Stimulated activated CD8-positive, alpha-beta memory T cell treated with anti-CD3 and anti-CD28 coated beads, Interleukin-4, amount 100 ng/mL, for 1 hour (primary cell): ENCODE measurements at places on chromosomes 13 and 19.

DNA sequence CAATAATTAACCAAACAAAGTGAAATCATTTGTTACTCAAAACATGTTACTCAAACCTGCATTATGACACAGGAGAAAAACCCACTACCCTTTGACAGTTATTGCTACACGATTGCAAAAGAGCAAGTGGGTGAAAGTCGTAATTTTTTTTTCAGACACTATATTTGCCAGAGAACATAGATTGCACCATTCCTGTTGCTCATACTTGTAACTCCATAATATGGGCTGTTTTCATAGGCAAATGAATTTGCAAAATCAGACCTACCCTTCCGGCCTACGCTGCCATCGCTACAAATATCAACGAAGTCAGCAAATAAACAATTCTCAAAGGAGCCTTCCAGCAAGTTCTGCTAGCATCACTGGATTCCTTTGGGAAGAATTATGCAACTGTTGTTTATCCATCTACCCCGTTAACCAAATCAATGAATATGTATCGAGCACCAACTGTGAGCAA, 396.5 kb downstream of the IRS2 start:
- no peak for DNase-seq

GRCh38 chr19:54352546-54352945, 12.2 kb downstream of the LAIR1 start:
- no peak for DNase-seq

DNA sequence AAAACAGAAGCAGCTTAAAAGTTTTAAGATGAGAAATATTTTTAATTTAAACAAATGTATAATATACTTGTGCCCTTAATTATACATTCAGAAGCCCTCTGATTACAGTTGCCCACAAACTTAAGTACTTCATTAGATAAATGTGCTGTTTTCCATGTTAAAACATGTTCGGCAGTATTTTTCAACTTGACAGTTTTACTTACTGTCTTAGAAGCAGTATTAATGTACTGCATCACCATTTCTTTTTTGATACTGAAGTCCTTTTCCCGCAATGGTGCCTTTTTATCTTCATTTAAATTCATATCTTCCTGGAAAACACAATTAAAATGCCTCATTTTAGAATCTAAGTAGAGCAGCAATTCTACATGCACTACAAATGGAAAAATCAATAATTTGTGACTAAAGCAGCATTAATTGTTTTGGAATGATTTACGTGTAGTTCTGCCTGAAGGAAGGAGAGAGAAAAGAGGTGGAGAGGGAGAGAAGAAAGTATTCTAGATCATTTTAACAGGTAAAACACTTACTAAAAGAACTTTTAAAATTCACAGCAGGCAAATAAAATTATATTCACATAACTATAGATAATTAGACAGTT, 70.2 kb downstream of the DIAPH3 start:
- DNase-seq = no peak

DNA sequence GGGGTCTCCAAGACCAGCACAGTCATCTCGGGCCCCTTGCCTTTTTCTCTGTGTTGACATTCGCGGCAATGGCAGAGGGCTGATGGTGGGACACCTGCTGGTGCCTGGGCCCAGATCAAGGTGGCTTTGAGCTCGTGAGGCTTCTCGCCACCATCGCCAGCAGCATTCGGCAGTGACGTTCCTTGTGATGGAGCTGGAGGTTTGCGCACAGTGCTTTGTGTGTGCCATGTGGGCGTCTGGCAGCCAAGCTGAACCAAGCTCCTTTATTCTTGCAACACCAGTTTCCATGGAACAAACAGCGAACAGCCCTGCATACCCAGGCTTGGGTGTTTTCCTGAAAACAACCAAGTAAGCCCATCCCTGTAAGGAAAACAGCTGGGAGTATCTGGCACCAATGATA, 9.1 kb upstream of the TMEM255B start:
- DNase-seq = no peak

- no peak for DNase-seq
Measured at GRCh38 chr13:62299988-62300387, 884.3 kb upstream of the PCDH20 start.

DNA sequence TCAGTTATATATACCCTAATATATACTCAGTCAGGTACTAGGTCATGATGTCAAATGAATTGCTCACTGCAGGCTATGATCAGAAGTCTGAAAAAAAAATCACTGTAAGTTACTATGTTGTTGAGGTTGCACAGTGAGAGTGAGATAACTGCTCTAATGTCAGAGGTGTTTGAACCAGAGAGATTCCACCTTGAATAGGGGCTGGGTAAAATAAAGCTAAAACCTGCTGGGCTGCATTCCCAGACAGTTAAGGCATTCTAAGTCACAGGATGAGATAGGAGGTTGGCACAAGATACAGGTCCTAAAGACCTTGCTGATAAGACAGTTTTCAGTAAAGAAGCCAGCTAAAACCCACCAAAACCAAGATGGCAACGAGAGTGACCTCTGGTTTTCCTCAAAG, 10.2 kb downstream of the EPSTI1 start:
- no peak for DNase-seq

GRCh38 chr19:23075031-23075733, 41.6 kb upstream of the ZNF730 start:
- no peak for DNase-seq

GRCh38 chr19:55336101-55336500, 3.6 kb upstream of the KMT5C start:
- no peak for DNase-seq

DNA sequence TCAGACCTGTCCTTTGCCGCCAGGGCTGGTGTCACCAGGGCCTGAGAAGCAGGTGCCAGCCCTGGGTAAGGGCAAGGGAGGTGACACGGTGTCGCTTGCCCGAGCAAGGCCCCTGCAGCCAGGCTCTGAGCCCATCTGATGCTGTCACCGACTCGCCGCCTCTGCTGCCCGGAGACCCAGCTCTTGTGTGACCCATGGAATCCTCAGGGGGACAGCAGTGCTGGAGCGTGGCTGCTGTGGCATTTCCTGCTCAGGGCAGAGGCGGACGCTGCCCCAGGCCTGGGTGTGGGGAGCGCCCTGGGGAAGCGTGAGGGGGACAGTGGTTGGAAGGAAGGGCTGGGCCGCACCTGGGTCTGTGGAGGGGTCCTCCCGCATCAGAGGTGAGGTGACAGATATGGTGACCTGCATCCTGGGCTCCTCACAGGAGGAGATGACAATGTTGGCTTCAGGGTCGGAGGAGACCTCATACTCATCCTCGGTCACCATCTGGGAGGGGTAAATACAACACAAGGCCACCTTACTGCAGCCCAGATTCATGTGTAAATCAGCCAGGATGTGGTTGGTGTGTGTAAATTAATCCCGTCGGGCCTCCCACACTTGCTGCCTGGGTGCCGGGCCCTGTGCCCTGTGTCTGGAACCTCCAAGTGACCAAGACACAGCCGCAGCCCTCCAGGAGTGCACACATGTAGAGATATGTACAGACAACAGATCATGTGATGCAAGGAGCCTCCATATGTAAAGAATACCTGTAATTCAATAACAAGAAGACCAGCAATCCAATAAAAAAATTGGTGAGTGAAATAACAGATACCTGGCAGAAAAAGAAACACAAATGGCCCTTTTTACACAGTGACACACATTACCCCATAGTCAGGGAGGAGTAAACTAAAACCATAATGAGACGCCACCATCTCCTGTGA, 27.6 kb upstream of the MATK start:
- DNase-seq = no peak

GRCh38 chr13:92991692-92992091, 234.9 kb upstream of the GPC6 start:
- DNase-seq = no peak

GRCh38 chr13:87680298-87680697, 9.1 kb downstream of the SLITRK5 start:
- DNase-seq = no peak

GRCh38 chr19:39587496-39587895, 14.8 kb upstream of the LGALS13 start:
- no peak for DNase-seq

DNA sequence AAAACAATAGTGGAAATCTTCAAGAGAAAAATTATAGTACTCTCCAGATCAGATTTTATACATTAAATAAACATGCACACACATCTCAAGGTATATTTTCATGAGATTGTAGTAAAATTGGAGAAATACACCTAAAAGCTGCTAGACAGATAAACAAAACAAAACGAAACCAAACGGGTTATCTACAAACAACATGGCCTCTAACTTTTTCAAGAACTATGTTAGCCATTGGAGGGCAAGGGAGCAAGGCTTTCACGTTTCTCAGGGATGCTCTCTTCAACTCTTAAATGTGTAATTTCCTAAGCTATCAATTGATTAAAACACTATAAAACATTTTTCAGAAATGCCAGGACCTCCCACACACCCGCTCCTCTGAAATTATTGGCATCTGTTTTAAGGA, 1262.4 kb upstream of the PCDH20 start:
- no peak for DNase-seq

DNA sequence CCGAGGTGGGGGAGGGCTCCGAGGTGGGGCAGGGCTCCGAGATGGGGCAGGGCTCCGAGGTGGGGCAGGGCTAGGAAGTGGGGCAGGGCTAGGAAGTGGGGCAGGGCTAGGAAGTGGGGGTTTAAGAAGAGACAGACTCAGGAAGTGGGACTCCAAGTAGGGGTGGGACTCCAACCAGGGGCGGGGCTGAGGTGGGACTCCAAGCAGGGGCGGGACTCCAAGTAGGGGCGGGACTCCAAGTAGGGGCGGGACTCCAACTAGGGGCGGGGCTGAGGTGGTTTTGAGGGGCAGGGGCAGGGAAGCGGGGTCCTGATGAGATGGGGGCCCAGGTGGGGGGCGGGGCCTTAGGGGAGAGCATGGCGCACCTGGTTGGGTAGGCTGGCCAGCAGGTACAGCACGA, 13.6 kb downstream of the CFD start:
- DNase-seq = peak; percentile 63

DNA sequence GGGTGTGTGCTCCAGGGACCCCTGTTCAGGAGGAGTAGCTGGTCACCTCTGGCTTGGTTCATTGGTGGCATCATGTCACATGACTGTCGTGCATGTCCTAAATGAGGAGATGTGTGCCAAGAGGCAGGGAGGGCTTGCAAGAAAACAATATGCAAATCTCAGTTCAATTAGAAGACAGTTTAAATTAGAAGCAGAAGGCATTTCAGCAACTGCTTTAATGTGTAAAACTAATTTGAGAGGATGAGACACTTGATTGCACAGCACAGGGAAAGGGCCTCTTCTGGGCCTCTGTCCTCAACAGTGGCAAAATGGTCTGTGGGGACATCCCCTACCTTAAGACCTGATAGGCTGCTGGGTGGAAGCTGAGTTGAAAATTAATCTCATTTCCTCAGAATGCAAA, 54.6 kb downstream of the SPATA13 start:
- DNase-seq = no peak

DNA sequence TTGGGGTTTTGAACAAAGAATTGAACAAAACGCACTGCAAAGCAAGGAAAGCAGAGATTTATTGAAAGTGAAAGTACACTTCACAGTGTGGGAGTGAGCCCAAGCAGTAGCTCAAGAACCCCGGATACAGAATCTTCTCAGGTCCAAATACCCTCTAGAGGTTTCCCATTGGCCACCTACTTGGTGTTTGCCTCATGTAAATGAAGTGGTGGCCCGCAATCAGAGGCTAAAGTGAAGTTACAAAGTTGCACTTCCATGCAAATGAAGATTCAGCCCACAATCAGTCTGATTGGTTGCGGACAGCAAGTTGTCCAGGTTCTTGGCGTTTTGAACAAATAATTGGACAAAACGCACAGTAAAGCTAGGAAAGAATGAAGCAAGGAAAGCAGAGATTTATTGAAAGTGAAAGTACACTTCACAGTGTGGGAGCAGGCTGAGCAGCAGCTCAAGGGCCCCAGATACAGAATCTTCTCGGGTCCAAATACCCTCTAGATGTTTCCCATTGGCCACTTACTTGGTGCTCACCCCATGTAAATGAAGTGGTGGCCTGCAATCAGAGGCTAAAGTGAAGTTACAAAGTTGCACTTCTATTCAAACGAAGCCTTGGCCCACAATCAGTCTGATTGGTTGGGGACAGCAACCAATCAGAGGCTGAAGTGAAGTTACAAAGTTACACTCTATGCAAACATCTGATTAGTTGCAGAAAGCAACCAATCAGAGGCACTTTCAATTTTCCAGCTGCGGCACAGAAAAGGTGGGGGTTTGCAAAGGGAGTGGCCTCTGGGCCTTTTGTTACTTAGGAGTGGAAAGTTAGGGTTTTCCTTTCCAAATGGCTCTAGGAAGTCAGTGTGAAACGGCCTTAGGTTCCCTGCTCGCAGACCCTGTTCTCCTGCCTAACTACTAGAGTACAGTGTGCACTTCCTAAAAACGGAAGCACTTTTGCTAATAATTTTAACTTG, 4.8 kb upstream of the TM9SF2 start:
- DNase-seq = peak; percentile 35

GRCh38 chr13:103140001-103140671, 73.9 kb upstream of the SLC10A2 start:
- no peak for DNase-seq

- DNase-seq = no peak
Measured at GRCh38 chr13:55728247-55728646, 1412.5 kb upstream of the PRR20A start.

DNA sequence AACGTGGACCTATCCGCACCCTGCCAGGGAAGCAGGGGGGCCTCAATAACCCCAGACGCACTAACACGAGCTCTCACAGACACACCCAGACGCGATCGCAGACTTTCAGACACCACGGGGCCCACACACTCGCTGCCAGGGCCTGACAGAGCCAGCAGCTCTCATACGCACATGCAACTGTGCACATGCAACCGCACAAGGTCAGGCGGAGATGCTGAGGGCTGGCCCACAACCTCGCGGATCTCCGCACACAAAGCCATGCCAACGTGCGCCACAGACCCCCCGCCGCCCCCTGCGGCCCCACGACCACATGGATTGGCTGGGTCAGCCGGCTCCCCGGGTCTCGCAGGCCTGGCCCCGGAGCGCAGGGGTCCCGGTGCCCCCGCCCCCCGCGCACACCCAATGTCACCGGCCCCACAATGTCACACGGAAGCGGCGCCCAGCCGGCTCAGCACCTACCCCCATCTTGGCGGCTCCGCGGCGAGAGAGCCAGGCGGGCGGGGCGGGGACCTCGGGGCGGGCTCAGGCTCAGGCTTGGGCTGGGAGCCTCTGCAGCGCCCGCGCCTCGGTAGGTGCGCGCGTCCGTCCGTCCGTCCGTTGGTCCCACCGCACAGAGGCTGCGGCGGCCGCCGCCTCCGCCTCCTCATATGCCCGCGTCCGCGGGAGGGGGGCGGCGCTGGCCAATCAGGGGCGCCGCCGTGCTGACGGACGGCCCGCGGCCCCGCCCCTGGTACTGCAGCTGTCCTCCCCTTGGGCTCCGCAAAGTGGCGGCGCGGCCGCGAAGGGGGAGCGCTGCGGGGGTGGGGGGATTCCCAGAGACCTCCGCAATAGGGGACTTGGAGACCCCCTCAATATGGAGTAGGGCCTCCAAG, at the start of gene ATP1A3:
ATP1A3 (minus strand) TSS at position 619 of the 872 bp plus-strand sequence; CDS start at position 465, 154 bp downstream.
- peak; percentile 15 for DNase-seq
